Fibroblast of skin of abdomen (primary cell): ENCODE measurements at places on chromosomes 1 and 21.

DNA sequence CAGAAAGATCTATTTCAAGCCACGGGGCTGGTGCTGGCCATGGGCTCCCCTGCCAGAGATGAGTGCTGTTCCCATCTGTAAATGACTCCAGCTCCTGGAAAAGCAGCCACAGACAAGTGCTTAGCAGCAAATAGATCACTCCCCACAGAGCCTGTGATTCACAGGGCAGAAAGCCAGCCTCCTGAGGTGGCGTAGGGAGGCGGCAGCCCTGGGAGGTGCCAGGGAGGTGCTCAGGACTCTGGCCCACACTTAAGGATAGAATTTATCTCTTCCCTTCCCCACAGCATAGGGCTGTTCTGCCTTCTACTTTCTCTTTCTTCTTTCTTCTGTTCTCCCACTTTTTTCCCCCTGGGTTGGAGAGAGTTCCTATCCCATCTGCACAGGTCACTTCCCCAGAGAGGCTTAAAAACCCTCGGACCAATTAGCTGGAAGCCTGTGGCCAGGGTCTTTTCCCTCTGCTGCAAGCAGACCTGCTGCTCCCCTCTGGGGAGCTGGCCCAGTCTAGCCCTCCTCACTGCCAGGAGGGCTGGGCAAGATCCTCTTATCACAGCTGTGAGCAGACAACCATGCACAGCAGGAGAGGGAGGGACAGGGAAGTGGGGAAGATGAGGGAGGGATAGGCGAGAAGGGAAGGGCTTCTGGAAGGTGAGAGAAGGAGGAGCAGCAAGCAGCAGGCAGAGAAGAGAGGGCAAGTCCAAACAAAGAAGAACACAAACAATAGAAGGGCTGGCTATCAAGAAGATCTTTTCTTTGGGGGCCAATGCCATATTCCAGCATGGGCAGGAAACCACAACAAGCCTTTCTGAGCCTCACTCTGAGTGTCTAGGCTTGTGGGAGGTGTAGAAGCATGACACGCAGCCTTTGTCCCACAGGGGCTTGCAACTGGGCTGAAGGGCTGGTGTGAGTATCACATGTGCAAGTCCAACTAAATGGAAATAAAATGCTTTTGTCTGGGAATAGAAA is 41.0 kb downstream of the KCND3 start:
- no peak for DNase-seq

DNA sequence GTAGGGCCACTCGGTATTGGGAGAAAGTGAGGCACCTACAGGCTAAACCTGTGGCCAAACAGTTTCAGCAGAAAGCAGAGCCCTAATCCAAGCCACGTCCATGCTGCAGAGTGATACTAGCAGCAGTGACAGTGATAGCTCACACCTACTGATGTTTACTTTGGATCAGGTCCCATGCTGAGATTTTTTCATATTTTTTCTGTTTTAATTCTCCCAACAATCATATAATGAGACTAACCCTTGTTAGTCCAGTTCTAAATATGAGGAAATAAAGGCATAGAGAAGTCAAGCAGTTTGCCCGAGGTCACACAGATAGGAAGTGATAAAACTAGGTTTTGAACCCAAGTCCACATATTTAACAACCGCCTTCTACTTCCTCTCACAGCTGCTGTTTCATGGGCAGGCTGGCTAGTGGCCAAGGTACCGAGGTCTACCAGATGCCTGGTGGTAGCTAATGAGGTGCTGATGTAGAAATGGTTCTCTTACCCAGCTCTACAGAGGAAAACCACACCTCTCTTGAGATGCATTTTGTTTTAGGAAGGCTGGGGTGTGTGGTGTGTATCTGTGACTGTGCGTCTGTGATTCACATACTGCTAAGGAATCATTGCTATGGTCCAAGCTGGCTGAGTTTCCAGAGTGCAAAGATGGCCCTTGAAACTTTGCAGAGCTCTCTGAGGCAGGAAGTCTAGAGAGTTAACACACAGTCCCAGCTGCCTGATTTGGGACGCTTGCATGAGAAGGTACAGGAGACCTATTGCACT is 80.3 kb upstream of the ARTN start:
- DNase-seq = peak; percentile 83

GRCh38 chr1:33271666-33272505 is 15.6 kb downstream of the ZNF362 start:
- DNase-seq = no peak

DNA sequence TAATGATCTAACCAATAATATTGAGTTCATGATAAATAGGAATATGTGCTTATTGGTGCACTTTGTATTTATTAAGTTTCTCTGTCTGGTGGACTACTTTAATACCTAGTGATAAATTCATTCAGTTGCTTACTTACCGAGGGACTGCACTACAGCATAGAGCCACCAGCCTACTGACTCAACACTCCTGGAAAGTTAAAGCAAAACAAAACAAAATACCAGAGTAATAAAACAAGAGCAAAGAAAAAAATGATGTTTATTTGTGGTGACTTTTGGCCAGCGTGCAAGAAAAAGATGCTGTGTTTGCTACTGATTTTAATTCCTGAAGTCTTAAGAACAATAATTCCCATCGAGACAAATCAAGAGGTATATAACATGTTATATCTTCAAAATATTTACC is 586.3 kb downstream of the PLA2G4A start:
- DNase-seq = no peak

GRCh38 chr1:94335950-94336349 is 82.2 kb upstream of the ABCD3 start:
- DNase-seq = peak; percentile 89

DNA sequence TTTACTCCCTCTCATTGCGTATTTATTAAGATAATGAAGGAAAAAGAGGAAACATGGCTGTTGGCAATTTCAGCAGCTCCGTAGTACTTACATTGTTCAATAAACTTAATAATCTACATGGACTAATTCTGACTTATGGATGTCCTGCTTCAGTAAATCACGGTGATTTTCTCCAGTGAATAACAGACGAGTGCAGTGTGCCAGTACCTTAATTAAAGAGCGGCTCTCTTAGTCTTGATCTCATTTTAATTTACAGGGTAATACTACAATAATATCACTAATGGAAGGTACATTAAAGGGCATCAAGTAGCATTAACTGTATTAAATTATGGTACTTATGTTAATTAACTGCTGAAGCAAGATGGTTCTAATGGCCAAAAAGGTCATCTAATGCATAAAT is 187.2 kb downstream of the NTNG1 start:
- DNase-seq = no peak

DNA sequence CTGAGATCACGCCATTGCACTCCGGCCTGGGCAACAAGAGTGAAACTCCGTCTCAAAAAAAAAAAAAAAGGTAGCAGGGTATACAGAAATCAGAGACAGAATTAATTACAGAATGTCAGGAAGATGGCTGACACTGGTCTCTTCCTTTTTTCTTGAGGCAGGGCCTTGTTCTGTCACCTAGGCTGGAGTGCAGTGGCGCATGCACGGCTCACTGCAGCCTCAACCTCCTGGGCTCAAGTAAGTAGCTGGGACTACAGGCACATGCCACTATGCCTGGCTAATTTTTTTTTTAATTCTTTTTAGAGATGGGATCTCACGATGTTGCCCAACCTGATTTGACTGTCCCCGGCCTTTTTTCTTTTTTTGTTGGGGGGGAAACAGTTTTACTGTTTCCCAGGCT is 16.4 kb downstream of the RNU5D-1 start:
- DNase-seq = no peak

GRCh38 chr1:36303650-36304360 is 2.4 kb upstream of the SH3D21 start:
- no peak for DNase-seq

DNA sequence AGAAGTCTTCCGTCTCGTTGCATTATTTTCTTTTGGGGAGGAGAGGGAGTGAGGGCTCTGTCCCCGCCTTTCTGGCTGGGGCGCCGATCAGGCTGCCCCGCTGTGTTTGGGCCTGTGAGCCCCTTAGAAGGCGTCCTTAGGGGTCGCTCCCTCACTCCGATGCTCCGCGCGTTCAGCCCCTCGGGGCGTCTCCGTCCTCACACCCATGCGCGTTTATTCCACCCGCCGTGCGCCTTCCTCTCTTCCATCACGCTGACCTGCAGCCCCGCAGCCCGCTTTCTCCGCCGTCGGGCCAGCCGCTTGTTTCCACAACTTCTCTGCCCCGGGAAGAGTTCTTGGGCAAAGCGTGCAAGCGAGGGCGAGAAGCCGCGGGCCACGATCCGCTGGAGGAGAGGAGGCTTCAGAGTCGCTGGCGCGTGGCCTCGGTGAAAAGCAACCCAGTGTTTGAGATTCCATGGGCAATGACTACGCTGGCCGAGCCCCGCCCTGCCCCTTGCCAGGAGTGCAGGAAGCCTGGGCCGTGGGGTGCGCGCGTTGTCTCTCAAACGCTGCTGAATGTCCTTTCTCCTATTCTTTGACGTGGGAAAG is 27.7 kb downstream of the TRIM11 start:
- DNase-seq = no peak

- DNase-seq = peak; percentile 68
Observed at GRCh38 chr1:233281711-233282581, 13.6 kb downstream of the PCNX2 start.

DNA sequence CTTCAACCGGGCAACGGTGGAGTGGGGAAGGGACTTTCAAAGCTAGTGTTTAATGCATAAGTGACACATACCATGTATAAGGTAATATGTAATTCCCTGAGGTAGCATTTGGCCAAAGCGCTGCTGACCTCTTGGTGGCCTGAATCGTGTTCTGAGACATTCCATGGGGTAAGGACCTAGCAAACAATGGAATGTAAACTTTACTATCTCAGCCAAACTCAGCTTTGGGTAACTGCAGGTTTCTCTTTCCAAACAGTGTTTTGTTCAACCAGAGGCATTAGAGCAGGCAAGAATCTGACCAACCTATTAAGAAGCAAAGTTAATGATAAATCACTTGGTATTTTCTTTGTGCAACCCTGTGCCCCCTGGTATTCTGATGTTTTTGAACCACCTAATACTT is 22.0 kb downstream of the TGFB2 start:
- DNase-seq = no peak

DNA sequence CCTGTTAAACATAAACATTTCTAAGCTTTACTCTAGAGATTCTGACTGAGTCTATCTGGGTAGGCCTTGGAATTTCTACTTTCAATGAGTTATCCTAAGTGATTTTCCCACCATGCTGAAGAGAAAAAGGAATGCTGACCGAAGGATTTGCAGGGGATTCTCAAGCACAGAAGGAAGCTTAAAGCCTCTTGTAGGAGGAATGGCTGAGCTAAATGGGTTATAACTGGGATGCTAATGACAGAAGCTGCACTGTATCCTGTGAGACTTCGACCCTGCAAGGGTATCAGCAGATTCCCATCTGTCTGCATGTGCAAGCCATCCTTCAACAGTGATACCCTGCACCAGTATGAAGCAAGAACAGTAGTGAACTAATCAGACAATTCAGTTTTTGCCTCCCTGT is 35.4 kb downstream of the SLC35D1 start:
- DNase-seq = no peak

- DNase-seq = no peak
Observed at GRCh38 chr1:14741082-14741481, 142.6 kb downstream of the KAZN start.
